ENCODE measurements at places on chromosomes 3 and 15.
A peak's percentile ranks its signal among the peaks of the same experiment; 100 is the strongest.

DNA sequence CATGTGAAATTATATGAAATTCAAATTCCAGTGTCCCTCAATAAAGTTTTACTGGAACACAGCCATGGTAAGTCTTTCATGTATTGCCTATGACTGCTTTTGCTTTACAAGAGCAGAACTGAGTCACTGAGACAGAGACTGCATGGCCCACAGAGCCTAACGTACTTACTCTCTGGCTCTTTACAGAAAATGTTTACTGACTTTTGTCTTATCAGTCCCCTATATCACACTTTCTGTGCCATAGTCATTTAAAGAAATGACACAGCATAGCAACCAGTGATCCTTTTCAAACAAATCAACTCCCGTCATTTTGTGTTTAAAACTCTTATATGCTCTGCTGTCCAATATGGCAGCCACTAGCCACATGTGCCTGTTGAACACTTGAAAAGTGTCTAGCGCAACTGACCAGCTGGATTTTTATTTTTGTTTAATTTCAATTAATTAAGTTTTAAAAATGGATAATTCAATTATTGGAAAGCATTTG, 129.7 kb upstream of the CDIN1 start:
- no peak for DNase-seq

GRCh38 chr15:63606308-63606707, 9.1 kb downstream of the FBXL22 start:
- no peak for DNase-seq

DNA sequence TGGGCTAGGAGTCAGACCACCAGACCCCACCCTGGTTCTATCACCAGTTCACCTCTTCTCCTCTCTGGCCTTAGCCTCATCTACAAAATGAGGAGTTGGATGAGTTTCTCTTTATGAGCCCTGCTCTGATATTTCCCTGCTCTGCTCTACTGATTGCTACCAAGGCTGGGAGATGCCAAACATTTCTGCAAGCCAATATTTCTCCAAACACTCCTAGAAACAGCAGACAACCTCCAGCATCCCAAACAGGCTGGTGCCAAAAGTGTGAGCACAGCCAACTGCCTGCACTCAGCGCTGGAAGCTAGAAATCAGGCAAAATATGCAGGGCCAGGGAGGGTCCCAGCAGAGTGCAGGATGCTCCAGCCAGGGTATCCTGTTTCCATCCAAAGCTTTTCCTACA, 10.8 kb downstream of the DAPK2 start:
- DNase-seq = no peak

GRCh38 chr3:98784042-98784441, 20.9 kb downstream of the ST3GAL6 start:
- DNase-seq = no peak

DNA sequence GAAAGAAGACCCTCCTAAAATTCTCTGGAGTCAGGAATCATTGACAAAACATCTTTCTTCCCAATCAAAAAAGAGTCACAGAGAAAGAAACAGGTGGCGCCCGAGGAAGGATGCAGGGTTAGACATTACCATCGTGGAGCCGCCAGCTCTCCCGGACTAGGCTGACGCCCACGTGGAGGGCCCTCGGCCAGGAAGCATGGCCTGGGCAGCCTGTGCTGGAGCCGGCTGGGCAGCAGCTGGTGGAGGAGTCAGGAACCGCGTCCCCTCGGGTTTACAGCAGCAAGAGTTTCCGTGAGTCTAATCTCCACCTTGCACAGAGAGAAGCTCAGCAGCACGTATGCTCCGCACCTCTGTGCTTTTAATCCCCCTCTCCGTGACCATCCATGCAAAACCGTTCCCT, 533.7 kb upstream of the ATP11B start:
- peak; percentile 22 for DNase-seq
